KG1 (cell line): ENCODE measurements at places on chromosomes 5 and 9.

DNA sequence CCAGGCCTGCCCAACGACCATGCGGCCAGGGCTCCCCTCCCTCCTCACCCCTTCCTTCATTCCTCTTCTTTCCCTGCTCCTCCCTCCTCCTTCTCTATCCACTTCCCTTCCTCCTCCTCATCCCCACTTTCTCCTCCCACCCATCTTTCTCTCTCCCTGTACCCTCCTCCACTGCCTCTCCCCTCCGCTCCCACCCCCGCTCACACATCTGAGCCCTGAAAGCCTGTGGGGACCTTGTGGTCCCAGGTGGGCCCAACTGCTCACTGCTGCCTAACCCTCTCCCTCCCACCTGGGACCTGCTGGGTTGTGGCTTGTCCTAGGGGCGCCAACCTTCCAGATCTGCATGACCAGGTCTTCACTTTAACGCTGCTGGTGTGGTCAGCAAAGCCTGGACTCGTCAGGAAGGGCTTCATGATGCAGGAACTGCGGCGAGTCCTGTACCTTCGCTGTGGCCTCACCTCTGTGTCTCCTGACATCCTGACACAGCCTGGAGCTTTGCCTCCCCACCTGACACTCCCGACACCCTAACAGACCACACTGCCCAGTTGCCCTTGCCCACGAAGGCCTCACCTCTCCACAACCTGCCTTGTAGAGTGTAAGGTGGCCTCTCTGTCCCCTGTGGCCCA lies 34.6 kb downstream of the C5orf15 start:
- DNase-seq: no peak

DNA sequence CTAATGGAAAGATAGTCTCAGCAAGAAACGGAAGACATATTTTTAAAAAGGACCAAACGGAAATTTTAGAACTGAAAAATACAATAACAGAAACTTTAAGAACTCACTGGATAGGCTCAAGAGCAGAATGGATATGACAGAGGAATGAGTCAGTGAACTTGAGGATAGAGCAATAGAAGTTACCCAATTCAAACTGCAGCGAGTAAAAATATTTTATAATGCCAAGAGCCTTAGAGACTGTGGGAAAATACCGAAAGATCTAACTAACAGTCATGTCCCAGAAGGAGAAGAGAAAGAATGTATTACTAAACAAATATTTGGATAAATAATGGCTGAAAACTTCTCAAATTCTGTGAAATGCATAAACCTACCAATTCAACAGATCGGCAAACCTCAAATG lies 40.8 kb downstream of the ADAMTS2 start:
- DNase-seq: no peak

DNA sequence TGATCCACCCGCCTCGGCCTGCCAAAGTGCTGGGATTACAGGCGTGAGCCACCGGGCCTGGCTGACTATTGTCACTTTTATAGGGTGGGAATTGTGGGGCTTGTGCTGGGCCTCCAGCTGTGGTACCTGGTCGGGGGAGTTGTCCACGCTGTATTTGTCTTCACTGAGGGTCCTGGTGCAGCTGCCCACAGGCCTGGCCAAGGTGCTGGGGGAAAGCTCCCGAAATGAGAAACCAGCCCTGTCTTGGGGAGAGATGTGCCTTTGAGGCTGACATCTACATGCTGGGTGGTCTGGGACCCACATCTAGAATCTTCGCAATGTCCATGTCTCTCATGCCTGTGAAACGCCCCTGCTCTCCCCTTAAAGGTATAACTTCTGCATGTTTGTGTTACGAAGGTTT lies 2.6 kb downstream of the EXOC3 start:
- DNase-seq: no peak

- no peak for DNase-seq
Observed at GRCh38 chr5:8458038-8458383, 589.1 kb downstream of the MTRR start.

DNA sequence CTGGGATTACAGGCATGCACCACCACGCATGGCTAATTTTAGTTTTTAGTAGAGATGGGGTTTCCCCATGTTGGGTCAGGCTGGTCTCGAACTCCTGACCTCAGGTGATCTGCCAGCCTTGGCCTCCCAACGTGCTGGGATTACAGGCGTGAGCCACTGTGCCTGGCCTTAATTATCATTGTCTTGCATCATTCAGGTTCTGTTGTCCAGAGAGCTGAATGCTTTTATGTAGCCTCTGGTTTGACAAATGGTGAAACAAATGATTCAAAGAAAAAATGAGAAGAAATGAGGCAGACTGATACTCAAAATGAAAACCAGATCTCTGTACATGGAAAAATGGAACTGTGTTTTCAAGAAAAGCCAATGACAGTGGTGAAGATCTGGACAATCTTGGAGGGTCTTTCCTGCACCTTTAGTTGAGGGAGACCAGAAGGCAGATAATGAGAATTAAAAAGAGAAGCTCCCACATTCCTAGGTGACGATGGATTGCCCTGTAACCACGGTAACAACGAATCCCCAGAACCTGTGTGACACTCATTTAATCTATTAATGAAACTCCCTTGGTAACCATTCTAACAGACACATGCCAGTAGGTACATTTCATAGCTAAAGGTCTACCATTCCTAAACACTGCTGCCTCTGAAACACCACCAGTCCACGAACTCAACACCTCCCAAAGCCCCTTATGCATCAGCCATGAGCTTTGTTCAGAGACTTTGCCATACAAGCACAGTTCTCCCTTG lies 1.6 kb downstream of the TEX48 start:
- DNase-seq: no peak

- no peak for DNase-seq
Observed at GRCh38 chr9:108688051-108688450, 167.7 kb downstream of the ACTL7B start.

DNA sequence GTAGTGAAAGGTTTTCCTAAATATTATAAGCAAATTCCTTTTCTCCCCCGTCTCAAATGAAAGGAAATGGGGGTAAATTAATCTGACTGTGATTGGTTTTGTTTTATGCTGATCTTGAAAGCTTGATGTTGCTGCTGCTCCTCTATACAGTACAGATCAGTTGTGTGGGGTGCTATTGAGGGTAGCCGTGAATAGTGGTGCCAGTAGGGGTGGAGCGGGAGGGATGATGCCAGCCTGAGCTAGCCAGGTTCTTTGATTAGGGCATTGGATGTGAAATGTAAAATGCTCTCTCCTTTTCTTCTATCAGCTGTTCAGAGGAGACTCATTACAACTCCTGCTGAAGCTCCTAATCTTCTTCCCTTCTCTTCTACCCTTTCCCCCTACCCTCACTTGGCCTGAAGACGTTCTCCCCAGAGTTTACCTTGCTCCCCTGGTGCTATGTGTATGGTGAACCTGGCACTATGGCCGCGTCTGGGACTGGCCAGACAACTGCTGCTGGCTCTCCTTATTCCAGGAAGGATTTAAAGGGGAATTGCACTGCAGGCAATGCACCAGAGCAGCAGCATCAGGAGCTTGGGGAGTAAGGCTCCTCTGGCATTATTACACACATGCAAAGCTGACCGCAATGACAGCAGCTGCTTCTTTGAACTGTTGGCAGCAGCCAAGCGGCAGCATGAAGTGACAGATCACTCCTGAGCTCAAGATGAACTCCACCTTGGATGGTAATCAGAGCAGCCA lies 566 bp downstream of the GPR21 start:
- DNase-seq: no peak

GRCh38 chr5:174323878-174324281 lies 278.4 kb downstream of the NSG2 start:
- DNase-seq: no peak

- DNase-seq: no peak
Observed at GRCh38 chr9:29511680-29512079, 1938.4 kb upstream of the C9orf72 start.

GRCh38 chr5:29148073-29148472 lies 2045.4 kb upstream of the CDH6 start:
- no peak for DNase-seq
